ENCODE measurements at places on chromosomes 3 and 15.

DNA sequence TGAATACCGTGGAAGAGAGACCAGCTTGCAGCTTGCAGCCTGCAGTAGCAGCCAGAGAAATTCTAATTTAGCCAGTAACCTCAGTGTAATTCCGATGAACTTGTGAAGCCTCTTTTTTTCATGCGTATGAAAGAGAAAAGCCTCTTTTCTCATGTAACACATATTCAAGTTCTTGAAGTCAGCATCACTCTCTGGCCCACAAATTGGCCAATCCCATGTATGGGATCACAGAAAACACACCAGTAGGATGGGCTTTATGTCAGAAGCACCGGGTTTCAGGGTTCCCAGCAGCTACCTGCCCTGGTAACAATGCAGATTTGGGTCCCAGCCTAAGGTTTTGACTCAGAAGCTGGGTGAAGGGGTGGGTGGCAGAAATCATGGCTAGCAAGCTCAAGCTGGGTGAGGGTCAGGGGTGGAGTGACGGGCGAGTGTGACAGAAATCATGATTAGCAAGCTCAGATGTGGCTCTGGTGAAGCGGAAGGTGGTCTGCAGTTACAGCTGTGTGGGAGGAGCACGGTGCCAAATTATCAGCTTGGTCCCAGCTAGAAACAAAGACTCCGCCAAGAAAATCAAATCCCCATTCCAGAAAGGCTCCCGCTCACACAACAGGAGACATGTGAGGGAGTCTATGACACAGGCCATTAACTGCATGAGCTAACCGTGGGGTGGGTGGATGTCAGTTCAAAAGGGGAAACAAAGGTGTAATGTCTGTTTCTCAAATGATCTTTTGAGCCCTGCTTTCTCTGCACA lies 86.6 kb downstream of the SNRK start:
- DNase-seq = no peak

- no peak for DNase-seq
Observed at GRCh38 chr15:68311464-68311835, 33.9 kb downstream of the FEM1B start.

GRCh38 chr3:72231439-72232196 lies 446.7 kb upstream of the PROK2 start:
- DNase-seq = no peak

DNA sequence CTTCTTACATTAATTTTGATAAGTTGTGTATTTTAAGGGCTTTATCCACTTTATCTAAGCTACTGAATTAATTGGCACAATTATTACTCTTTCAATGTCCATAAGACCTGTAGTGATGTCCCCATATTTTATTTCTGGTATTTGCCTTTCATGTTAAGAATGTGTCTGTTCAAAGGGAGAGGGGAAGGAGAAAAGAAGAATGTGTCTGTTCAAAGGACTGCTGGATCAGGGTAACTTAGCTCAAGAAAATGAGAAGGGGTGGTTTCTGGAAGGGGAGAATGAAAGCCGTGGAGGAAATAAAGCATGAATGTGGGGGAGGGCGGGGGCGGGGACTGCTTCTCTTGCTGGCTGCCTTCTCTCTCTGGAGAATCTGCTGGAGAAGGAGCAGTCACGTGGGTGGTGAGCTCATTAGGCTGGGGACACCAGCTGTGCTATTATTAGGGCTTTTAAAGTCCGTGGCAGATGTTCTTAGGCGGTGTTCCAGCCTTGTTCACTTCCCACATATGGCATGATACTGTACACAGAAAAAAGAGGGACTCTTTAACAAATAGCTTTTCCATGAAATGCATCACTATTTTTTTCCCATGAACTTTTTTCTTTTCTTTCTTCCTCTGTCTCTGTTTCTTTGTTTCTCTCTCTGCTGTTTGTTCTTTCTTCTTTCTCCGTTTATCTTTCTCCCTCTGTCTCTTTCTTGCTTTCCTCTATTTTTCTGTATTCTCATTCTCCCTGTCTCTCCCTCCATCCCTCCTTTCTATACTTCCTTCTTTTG lies 63.7 kb upstream of the ULK4 start:
- no peak for DNase-seq

DNA sequence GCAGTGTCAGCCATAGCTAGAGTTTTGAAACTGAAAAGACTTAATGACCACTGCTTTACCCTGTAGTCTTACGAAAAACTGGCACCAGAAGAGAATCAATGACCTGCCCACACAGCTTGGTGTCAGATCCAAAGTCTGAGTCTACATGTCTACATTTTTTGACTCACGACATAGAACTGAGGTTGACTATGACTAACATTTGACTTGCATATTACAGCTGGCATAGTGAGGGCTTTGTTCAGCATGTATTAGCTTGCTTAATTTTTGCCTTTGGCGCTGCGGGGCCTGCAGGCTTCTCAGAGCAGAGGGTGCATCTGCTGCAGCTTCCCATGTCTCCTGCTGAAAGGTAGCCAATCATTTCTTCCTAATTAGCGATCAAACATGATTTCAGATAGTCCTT lies 167.0 kb downstream of the EBLN2 start:
- DNase-seq = no peak

DNA sequence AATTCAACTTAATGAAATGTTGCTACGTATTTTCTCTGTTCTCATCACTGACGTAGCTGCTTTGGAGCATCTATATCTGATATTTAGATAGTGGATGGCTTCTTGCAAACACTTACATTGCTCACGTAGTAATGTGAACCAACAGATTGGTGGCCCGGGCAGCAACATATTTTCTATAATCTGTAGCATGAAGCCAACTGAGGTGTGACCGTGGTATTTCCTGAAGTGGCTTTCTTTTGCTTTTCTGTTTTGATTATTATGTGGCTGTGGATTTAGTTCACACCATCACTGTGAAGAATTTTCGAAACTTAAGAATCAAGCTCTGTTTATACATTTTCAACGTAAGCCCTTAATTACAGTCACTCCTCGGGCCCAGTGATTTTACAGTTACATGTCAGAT lies 288.5 kb downstream of the LPP start:
- no peak for DNase-seq

DNA sequence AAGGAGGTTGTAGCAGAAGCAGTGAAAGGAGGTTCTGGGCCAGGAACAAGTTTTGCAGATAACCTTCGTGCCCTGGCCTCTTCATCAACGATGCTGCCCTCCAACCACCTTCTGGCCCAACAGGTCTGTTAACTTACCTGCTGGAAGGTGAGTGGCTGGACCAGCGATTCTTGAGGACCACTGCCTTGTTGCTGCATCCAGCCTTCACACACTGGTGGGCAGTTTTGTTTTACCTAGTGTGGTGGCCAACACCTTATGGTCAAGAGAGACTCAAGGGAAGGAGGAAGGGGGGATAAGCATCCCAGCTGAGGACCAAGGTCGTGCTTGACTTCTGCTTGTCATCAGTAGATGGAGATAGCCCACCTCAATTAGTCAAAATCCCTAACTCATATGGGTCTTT lies 7.8 kb upstream of the MAGEF1 start:
- no peak for DNase-seq

GRCh38 chr3:105843994-105844393 lies 24.8 kb downstream of the CBLB start:
- DNase-seq = no peak

DNA sequence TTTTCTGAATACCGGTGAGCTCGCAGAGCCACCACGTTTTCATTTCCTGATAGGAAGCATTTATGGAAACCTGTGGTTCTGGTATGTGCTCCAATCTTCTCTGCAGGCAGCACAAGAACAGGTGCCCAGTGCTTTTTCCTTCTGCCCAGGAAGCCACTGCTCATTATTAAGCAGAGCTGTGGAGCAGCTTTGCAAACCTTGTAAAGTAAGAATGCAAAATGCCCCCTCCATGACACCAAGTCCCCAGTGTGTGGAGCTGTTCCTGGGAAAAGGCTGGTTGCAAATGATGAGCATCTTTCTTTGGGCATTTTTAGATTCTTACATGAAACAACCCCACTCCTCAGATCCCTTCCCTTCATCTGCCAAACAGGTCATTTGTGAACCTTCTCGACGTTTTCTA lies 65.7 kb upstream of the MRPL3 start:
- DNase-seq = no peak

DNA sequence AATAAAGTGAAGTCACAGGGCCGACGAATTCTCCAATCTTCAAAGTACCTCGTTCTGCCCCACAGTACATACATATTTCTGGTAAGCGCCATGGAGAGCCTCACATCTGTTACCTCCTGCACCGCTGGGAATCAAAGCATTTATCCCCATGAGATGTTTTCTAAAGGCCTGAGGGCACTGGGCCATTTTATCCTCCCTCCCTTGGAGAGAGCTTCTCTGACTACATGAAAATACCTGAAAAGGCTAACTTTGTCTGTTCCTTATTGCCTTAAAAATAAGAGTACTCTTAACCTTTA lies 148.1 kb downstream of the RORA start:
- no peak for DNase-seq

- DNase-seq = no peak
Observed at GRCh38 chr3:34323517-34323916, 525.1 kb downstream of the PDCD6IP start.

DNA sequence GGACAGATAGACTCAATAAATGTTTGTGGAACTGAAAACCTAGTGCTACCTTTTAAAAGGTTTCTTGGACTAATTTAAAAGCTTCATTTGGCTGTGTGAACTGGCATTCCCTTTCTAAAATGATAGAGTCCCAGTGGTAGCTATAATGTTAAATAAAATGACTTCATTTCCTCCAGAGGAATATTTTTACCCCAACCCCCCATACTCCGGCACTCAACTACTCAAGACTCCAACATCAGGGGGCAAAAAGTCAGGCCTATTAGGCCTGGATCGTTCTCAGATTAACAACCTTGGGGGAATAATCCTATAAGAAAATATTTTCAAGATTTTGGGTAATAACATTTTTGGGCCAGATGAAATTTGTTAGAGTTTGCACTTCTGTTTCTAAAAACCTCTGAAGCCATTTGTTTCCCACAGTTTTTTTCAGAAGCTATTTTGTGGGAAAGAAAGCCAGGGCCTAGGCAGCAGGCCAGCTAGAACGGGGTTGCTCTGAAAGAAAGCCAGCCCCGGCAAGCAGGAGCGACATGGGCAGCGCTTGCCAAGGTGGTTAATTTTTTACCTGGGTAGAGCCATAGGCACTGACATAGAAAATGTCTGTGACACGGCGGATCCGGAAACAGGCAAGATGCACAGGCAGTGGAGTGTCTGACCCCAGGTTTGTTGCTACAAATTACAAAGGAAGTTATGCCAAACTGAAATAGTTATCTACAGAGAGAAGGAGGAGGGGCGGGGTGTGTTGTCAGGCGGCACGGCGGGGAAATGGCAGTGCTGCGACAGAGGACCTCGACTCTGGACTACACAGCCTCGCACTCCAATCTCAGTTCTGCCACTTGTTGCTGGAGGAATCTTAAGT lies 84.6 kb downstream of the MAGI1 start:
- DNase-seq = no peak
